ENCODE measurements at places on chromosomes 11 and 22.

DNA sequence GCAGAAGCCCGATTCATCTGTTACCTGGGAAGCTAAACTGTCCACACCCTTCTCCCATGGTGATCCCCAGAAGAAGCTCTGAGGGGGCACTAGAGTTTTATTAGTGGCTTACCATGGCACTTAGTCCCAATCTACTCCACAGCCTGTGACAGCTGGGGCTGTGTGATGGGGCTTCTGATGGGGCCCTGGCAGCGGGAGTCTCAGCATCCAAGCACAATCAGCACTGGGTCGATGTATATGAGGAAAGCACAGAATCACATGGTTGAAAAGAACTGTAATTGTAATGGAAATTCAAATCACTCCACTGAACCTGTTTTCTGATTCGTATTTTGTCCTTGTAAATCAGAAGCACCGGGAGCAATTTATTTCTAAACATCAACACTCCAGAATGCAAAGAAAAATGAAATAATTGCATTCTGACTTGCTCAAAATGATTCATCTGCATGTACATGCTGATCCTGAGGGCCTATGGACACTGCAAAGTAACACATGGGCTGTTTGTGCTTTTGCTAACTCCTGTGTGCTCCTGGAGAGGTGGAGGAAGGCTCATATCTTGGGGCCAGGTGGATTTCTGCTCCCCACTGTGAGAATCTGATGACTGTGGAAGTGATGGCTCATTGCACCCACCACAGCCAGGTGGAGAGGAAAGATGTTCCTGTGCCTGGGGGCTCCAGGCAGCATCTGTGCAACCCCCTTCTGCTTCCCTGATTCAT lies 203.0 kb downstream of the KIRREL3 start:
- DNase-seq: no peak

DNA sequence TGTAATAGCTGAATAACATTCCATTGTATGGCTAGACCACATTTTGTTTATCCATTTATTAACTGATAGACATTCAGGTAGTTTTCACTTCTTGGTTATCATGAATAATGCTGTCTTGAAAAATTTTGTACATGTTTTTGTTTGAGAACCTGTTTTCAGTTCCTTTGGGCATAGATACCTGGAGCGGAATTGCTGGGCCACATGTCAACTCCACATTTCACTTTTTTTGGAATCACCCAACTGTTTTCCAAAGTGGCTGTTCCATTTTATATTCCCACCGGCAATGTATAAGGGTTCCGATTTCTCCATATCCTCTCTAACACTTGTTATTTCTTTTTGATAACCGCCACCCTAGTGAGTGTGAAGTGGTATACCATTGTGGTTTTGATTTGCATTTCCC lies 184.3 kb downstream of the LARGE1 start:
- DNase-seq: no peak

DNA sequence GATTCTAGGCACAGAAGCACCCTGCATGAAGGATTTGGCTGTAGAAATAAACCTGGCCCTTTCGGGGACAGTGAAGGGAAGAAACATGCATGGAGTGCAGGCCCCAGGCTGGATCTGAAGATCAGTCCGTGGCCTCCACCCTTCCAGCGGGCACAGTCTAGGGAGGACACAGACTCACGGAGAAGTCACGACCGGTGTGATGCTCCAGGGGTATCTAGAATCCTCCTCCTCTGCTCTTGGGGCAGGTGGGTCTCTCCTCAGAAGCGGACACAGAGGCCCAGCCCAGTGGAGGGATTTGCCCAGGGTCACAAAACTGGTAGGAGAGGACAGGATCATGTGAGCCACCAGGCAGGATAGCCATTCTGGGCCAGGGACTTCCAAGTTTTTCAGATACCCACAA lies 22.4 kb downstream of the SLCO2B1 start:
- DNase-seq: no peak

DNA sequence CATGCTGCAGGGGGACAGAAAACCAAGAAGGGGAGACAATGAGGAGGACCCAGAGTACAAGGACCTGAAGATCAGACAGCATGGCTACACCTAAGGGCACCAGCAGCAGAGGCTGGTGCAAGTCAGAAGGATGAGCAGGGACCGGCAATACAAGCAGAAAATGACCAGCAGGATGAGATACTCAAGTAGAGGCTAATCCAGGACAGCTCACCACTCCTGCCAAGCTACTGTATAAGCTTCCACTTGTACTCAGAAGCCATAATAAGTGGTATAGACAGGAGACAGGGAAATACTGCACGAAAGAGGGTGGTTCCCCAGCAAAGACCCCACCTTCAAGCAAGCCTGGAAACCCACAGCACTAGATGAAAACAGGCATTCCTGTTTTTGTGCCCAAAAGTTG lies 138.7 kb upstream of the ZC3H12C start:
- DNase-seq: no peak

DNA sequence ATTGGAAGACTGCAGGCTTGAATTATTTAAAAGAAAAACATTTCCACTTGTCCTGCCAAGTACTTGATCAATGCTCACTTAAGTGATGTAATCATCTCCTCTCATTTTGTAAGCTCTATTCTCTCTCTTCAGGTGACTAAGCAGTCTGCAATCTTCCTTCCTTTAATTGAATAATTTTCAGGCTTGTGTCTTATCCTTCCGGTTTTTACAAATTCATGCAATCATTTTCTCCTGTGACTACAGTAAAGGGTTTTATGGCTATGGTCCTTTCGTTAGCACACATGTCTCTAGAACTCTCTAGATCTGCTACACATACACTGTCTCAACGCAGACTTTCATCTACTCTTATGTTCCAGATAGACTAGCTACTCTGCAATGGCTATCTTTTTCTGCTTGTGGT lies 12.6 kb upstream of the UPB1 start:
- peak; percentile 83 for DNase-seq

DNA sequence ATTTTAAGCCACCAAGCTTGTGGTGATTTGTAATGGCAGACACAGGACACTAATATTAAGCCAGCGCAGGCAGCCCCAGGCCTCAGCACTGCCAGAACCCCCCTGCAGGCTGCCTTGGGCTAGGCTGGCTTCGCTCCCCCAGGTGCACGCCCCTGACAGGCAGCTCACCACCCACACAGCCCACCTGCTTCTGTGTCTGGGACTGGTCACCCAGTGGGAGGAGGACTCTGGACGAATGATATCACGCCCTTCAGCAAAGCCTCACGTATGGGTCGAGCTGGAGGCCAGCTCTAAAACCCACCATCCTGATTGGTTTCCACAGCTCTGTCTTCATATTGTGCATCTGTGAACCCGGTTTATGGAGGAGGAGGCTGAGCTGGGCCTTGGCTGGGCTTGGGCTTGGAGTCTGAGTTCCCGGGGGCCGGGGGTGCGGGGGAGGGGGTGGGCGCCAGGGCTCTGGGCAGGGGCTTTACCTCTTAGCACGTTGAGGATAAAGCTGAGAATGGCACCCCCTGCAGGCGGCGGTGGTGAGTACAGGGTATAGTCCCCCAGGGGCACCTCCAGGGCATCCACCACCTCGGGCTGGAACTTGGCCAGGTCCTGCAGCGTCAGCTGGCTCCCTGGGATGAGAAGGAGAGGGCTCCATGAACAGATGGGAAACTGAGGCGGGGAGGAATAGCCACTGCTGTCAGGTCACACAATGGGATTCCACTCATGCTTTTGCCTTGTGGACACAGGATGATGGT lies 13.8 kb downstream of the GGT5 start:
- DNase-seq: no peak

GRCh38 chr11:27573024-27573423 lies 66.5 kb upstream of the LIN7C start:
- no peak for DNase-seq

- DNase-seq: no peak
These were observed 99.0 kb downstream of the CASP12 start for GRCh38 chr11:104799251-104799650.

GRCh38 chr11:126106594-126107328 lies 44.1 kb upstream of the CDON start:
- no peak for DNase-seq

All from adipocyte (in vitro differentiated cells).